ENCODE measurements at places on chromosomes 6 and 20. TPM values are rescaled to one million over a fixed set of nuclear protein-coding genes. Genes with fewer than 3 reads are reported as not detected.

Gene ARMC12
- not detected for total RNA-seq

Gene TSPO2
- total RNA-seq = not detected

Gene LAMA4
- total RNA-seq = 56.5 TPM

Gene ARHGAP18
- 7.6 TPM for total RNA-seq

Gene ZNF512B
- 10.3 TPM for total RNA-seq

Gene GCLC
- 63.1 TPM for total RNA-seq

Gene ENPP3
- total RNA-seq = 2.0 TPM

Gene TREM1
- 0.98 TPM for total RNA-seq

Gene ULBP2
- not detected for total RNA-seq

DNA sequence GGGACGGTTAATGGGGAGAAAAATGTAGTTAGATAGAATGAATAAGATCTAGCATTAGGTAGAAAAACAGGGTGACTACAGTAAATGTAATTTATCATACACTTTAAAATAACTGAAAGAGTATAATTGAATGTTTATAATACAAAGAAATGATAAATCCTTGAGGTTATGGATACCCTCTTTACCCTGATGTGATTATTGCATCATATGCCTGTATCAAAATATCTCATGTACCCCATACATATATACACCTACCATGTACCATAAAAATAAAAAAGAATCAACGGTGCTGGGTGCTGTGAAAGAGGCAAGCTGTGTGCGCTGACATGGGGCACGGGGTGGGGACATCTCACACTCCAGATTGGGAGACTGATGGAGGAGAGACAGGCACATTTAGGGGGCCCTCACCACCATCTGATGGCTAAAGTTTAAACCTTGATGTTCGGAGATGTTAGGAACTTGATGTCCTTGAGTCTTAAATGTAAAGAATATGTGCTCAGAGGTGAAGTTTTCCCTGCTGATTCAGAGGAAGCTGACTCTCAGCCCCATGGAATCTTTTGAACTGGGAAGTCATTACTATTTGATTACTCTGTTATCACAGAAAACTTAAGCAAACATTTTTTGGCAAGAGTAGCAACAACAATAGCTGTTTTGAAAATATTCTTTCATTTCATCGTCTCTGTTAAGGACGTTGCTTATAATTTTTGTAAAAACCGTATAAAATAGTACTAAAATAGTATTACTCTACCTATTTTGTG, 26.4 kb upstream of the RFPL4B start:
- no peak for DNase-seq

DNA sequence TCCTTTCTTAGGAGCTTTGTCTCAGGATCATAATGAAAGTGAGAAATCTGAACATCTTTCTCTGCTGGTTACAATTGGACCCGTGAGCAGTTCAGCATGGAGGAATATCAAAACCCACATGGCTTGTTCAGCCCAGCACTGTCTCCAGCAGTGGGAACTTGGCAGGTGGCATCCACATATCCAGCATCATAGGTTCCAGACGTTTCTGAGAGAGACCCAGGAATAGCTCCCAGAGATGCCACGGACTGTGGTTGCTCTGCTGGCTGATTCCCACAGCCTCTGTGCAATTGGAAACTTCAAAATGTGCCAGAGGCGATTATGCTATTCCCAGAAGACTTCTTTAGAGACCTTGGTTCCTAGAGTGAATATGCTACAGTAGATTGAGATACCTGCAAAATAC, 76.4 kb downstream of the PHACTR2 start:
- no peak for DNase-seq

- no peak for DNase-seq
These were observed 127.2 kb downstream of the PAX1 start for GRCh38 chr20:21832442-21833385.

DNA sequence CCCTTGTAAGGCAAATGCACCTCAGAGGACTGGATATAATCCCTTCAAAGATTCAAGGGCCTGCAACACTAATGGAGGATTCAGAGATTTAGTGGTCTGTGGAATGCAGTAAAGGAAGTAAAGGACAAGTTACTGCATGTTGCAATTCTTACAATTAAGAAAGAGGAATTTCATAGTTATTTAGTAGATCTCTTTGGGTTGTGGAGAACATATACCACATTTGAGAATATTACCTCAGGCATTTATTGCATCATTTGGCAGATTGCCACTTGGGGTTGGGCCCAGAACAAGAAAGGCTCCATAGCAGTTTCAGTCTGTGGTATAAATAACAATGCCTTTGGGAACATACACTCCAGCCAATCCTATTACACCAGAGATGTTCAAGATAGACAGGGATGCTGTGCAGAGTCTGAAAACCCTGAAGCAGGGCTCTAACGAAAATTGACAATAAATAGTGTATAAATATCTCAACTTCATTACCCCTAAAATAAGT, 20.9 kb upstream of the EPM2A start:
- no peak for DNase-seq

GRCh38 chr6:111667931-111668330, 62.3 kb upstream of the TRAF3IP2 start:
- no peak for DNase-seq

GRCh38 chr20:23541330-23541729, 27.0 kb downstream of the CST9L start:
- no peak for DNase-seq

- DNase-seq = no peak
These were observed 227.0 kb downstream of the BMP2 start for GRCh38 chr20:6994452-6994851.

GRCh38 chr6:52617087-52617486, 40.2 kb upstream of the TRAM2 start:
- no peak for DNase-seq

DNA sequence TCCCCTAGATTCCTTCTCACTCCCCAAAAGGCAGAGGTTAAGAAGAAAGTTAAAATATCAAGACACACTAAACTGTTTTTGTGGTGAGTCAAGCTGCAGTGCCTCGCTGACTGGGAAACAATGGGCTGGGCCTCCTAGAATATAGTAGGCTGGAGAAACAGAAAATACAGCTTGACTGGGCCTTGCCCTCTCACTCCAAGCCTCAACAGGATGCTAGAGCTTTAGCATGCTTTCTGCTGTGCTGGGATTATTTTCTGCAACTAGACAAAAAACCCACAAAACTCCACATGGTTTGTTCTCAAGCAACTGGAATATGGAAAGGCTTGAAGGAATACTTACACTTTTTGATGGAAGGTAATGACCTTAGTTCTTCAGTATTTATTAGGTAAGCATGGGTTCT, 27.9 kb downstream of the FOXO3 start:
- DNase-seq = no peak

GRCh38 chr6:106050538-106050937, 35.6 kb upstream of the PRDM1 start:
- no peak for DNase-seq

GRCh38 chr6:138654715-138655634, 118.6 kb upstream of the CCDC28A start:
- DNase-seq = no peak

DNA sequence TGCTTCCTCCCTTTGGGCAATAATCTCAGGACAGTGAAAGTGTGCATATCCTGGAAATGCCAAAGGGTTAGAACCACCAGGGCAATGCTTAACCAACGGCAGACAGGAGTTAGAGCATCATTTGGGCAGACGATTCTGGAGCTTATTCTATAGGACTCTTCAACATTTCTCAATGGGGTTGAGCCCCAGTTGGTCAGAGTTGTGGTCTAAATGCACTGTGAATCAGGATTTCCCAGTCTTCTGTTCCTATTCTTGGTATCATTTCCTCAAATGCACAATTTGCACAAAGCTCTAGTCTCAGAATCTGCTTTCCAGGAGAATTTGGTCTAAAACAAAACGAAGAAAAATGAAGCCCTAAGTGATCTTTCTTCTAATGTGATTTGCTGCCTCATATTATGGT, 389.6 kb upstream of the JAG1 start:
- no peak for DNase-seq

DNA sequence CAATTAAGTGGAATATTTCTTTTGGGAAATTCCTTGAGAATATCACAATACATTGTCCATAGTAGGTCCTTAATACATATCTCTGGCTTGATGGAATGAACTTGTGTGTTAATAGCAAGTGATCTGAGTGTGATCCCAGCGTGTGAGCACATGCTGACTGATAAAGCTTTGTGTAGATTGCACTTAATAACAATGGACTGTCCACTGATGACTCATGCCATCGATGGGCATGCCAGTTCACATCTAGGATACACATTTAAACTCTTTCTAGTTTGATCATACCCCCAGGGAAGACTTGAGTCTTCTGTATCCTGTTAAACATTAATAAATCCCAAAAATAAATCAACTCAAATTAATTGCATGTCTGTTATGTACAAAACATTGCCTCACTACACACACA, 454.3 kb upstream of the SPTLC3 start:
- no peak for DNase-seq

DNA sequence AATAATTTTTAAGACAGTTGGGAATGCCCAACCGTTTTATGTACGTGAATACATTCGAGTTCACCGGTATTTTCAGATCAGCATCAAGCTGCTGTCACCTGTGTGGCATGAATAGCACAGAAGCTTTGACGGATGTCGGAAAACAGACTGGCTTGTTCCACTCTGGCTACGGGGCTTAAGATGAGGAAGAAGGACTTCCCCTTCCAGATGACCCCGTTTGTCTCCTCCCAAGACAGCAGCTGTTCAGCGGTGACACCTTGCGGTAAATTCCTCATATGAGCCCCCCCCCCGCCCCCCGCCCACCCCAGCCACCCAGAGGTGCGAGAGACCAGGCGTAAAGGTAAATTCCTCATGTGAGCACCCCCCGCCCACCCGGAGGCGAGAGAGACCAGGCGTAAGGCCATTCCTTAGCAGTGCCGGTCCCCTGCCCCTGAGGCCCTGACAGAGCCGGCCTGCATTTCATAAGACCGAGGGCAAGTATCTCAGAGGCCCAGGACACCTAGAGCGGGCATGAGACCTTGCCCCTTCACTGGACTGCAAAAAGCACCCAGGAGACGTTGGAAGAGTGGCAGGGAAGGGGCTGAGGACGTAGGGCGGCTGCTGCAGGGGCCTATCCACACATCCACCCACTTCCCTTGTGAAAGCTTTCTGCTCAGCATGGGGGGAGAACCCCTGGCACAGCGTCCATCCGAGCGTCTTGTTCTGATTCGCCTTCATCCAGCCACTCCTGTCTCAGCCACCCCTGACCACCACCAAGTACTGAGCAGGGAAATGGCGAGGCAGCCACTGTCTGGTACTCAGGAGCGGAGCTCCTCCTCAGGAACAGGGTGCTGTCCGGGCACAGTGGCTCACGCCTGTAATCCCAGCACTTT, 7.3 kb upstream of the PCMTD2 start:
- DNase-seq = no peak

DNA sequence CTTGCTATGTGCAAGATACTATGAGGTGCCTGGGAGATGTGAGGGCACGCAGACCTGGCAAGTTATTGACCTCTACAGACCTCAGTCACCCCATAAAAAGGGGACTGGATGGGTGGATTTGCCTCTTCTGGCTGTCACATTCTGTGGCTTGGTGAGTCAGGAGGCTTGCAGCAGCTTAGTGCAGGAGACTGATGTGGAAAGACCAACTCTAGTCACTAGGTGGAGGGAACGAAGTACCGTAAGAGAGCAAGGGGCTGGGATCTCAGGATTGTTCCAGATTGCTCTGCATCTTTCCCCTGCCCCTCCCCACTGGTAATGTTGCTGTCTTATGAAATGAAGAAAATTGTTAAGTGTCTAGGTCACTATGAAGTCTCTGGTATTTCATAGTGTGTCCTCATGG, 3.3 kb downstream of the MAPRE1 start:
- DNase-seq = no peak

DNA sequence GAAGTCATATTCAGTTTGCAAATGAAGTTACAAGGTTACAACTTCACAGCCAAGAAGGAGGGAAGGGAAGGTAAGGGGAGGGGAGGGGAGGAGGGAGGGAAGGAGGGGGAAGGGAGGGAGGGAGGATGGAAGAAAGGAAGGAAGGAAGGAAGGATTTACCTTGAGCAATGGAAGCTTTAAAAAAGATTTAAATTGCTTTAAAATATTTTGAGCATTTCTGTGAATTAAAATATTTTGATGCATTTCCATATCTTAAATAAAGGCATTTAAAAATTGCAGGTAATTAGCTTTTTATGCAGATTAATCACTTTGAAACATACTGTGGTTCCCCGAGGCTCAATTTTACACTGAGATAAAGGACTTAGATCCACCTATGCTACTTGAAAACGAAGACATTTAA, 618.0 kb downstream of the TFAP2A start:
- no peak for DNase-seq

GRCh38 chr6:109662192-109662591, 28.8 kb downstream of the AK9 start:
- DNase-seq = no peak

GRCh38 chr6:21747441-21747840, 153.9 kb downstream of the SOX4 start:
- DNase-seq = no peak

- no peak for DNase-seq
These were observed 191.8 kb upstream of the ARG1 start for GRCh38 chr6:131381052-131381708.

DNA sequence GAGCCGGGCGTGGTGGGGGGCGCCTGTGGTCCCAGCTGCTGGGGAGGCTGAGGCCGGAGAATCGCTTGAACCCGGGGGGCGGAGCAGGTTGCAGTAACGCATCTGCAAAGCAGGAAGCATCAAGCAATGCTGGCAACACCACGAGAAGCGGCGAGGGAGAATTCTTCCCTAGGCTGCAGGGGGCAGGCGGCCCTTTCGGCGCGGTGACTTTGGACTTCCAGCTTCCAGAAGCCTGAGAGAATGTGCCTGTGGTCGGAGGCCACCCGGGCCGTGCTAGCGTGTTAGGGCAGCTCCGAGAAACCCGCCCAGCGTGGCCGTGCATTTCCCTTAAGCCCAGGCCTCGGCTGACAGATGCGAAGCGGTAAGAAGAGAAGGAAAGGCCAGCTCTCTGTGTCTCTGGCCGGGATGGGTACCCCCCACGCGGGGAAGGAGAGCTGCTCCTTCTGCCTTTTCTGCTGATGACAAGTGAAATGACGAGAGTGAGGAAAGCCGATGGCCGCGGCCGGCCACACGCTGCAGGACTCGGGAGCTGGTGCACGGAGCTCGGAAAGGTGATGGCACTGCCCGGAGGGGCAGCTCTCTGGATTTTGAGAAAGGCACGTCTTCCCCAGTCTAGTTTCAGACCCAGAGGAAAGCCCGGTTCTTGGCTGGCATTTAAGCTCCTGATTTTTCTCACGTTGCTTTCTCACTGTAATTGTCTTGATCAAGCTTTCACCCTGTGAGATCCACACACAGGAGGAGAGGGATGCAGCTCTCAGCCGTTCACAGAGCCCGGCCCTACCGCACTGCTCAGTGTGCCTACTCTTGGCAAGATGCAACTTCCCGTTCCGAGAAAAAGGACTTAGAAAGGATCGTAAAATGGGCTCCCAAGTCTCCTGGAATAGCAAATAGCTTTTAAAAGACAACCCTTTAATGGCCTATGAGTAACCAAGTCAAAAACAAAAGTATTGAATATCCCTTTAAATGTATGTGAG, 68.3 kb upstream of the EXOC2 start:
- no peak for DNase-seq

DNA sequence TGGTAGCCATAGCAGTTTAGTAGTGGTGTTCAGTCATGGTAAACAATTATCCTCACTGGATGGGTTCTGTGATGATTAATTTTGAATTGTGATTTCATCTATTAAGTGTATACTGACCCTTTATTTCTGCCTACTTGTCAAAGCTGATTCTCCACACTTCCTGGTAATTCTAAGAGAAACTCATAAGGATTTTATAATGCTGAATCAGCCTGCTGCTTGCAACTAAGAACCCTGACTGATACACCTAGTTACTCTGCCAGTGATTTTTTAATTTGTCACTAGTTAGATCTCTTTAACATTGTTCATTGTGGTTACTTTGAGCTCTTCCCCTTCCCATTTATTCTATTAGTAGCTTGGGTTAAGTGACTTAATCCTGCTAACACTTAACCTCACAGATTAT, 8.6 kb downstream of the CDC40 start:
- no peak for DNase-seq

- no peak for DNase-seq
These were observed 33.4 kb downstream of the RWDD2A start for GRCh38 chr6:83226517-83226916.

Measured in vagina (tissue), 2 donors.